ENCODE measurements at places on chromosomes 5 and 9.

GRCh38 chr5:17184588-17184987 is 32.8 kb upstream of the BASP1 start:
- DNase-seq, result no peak

GRCh38 chr9:132061526-132061925 is 18.1 kb downstream of the MED27 start:
- no peak for DNase-seq

- DNase-seq, result no peak
Measured at GRCh38 chr5:177303925-177304391, 359 bp downstream of the PRELID1 start.

DNA sequence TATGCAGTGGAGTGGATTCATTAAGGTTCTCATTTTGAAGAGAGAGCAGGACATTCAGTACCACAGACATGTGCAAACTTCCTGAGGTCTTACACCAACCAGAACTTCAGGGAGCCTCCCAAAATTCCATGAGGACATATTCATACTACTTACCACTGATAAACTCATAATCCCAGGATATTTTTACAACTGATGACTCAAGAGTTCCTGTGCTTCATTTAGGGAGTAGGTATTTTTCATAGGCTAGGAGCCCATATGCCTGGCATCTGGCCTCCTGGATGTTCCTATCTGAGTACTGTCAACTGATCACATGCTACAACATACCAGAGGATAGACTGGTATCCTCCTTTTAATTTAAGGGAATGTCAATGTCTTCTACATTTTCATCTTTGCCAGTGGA is 578.0 kb downstream of the EFNA5 start:
- DNase-seq, result no peak

GRCh38 chr5:95852567-95852966 is 30.0 kb upstream of the GLRX start:
- no peak for DNase-seq

GRCh38 chr5:131204964-131205363 is 34.2 kb downstream of the LYRM7 start:
- DNase-seq, result no peak

- no peak for DNase-seq
Measured at GRCh38 chr5:34584165-34584564, 72.0 kb upstream of the RAI14 start.

DNA sequence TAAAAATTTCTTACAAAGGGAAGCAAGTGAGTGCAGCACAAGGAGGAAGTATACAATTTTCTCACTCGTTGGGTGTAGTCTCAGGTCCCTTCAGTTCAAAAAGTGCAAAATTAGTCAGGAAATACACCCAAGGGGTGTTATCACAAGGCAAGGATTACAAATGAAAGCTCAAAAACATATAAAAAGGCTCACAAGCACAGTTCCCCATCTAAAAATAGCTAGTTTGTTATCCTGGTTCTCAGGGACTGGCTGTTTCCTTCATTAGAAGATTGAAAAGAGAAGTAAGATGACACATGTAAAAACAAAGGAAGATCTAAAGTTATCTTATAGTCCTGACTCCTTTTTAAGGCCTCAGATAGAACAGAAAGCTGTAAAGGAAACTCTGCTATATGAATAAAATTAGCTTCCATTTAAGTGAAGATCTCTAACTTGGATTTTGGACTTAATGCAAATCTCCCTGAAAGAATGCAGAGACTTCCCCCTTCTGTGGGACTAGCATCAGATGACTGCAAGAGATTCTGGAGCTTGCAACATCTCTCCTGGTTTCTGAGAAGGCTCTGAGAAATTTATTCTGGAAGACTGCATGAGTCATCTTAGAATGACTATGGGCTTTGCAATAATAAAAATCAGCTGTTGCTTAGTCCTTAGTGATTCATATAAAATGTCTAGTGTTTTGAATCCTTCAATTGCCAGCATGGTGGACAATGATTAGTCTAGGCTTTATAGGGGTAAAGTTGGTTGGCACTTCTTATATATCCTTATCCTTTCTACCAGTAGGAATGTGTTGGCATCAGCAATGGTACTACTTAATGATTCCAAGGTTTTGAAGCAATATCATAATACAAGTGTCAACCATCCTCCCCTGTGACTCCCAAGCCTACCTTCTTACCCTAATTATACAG is 25.4 kb downstream of the DAB2 start:
- DNase-seq, result peak; percentile 94

DNA sequence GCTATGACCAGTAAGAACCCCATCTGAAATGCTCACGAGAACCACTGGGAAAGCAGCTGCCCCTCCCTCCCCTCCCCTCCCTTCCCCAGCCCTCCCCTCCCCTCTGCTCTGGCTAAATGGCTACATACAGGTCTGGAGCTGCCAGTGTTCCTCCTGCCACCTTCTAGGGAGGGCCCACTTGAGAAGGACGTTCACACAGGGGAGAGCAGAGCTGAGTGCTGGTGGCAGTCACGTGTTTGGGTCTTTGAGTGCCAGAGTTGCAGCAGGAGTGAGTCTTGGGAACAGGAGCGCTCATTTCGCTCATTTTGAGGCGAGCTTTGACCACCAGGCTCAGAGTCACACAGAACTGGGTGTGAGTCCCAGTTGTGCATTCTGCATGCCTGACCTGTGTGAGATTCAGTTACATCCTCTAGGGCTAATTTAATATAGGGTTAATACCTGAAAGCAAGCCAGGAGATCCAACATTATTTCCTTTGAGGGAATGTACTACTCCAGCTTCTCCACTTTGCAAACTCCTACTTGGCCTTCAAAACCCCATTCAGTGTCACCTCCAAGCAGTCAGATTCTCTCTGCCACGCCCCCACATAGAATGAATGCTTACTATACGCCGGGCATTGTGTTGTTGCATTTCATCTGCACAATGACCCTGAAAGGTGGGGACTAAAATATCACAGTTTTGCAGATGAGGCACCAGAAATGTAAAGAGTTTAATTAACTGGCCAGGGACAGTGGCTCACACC is 25.1 kb downstream of the CPLX2 start:
- DNase-seq, result no peak

Measured in AG04449 (cell line).